NCI-H524 (cell line): ENCODE measurements at places on chromosomes 4 and X.

DNA sequence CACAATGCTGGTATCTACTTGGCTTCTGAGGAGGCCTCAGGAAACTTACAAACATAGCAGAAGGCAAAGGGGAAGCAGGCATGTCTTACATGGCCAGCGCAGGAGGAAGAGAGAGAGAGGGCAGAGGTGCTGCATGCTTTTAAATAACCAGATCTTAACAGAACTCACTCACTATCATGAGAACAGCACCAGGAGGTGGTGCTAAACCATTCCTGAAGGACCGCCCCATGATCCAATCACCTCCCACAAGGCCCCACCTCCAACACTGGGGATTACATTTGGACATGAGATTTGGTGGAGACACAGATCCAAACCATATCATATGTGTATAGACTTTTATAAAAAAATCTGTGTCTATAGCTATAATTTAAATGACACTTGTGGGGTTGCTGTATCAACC lies 48.6 kb upstream of the ERVMER34-1 start:
- DNase-seq: no peak

DNA sequence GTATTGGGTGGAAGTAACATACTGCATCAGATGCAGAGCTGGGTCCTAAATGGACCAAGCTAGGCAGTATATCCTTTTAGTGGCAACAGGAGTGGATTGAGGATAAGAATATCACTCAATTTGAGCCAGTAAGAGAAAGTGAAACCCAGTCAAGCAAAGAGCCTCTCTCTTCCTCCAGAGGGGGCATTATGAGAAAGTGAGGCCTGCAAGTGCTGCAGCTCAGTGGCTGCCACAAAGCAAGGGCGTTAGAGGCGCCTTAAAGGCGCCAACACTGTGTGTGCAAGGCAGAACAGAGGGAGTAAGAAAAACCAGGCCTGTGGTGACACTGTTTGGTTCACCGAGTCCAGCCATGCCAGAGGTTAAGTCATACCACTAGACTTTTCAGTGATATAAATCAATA lies 17.5 kb downstream of the STX18 start:
- no peak for DNase-seq

- DNase-seq: peak; percentile 73
Measured at GRCh38 chr4:184167576-184167975, 50.1 kb downstream of the ENPP6 start.

DNA sequence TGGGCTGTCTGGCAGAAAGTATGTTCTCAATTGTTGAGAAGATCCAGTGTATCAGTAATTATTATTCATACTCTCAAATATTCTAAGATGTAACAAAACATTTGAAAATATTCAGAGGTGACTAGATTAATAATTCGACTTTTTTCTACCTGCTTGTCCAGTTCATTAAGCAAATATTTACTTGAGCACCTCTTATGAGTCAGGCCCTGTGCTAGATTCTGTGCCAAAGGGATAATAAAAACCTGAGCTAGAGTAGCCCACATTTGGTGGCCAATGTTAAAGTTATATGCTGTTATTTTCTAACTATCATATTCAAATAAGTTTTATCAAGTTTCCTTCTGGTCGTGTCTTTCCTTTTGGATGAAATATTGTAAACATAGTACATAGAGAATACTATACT lies 58.5 kb downstream of the ARHGAP10 start:
- DNase-seq: no peak

DNA sequence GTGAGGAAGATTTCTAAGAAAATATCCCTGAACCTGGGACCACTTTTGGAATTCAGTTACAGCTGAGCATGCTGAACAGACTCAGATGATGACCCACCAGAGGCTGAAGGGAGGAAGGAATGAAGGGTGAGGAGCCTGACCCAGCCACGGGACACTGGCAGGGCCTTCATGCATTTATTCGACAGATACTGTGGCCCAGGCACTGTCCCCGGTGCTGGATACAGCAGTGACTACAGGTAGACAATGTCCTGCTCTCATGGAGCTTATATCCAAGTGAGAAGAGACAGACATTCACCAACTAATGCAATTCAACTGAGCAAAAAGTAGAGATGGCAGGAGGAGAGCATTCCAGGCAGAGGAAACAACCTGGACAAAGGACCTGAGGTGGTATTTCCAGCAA lies 2.2 kb upstream of the IQSEC2 start:
- DNase-seq: no peak

DNA sequence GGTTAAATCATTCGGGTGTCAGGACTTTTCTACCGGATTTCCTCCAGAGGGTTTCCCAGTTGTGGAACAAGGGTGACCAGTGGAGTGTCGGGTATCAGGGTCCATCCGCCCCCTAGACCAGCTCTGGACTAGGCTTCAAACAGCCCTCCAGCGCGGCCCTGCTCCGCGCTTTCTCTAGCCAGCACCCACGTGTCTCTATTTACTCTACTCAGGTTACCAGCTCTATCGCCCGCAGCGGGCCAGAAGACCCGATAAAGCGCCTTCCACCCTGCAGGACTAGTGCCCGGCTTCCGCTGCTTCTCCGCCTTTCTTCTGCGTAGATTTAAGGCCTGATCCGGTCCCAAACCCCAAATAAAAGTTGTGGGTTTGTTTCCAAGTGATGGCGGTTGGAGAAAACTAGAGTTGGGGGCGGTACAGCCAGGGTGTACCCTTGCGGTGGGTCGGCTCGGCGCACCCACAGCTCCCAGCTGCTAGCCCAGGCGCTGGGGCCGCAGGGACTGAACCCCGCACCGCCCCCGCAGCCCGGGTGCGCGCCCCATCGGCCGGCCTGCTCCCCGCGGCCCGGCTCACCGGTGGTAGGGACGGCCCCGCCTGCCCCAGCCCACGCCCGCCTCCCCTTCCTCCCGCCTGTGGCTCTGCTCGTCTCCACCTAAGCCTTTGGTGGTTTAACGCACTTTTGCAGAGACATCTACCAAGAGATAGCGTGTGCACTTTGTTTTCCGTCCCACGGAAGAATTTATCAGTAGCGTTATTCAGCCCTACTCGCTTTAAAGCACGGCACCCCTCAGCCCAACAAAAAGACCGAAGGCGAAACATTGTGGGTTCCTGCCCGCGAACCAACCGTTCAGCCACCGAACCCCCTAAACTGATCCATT lies 2.1 kb downstream of the LEF1 start:
- DNase-seq: no peak

- DNase-seq: no peak
Measured at GRCh38 chr4:99165978-99166377, 21.9 kb upstream of the ADH4 start.

- no peak for DNase-seq
Measured at GRCh38 chrX:64427787-64428186, 32.5 kb upstream of the MTMR8 start.

GRCh38 chr4:108080747-108081146 lies 88.0 kb downstream of the LEF1 start:
- no peak for DNase-seq

DNA sequence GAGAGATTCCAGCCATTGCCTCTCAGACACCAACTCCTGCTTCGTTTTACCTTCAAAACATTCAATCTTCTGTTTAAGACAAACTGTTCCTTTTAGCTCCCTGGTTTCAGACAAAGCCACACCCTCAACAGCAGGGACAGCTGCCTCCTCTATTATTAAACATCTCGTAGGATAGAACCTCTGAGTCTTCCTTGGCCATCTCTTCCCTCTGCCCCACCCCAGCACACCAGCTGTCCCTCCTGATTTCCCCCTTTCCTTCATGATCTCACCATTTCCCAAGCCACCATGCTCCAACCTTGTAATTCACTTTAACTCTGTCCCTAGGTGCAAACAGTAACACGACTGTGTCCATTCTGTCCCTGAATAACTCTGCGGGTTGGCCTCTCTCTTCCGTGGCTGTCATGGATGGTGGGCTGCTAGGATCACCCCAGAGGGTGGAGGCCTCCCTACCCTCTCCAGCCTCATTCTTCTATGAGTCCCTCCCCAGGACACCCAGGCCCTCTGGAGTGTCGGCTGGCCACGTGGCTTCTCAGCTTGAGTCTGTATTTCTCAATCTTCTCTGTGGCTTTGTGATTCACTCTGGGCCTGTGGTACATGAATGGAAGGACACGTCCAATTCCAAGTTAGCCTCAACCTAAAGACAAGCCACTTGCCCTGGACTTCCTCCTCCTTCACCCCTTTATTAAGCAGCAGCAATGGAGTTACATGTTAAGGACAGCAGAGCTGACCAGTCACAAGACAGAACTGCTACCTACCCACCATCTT lies 349.9 kb downstream of the FBXW7 start:
- DNase-seq: peak; percentile 41

DNA sequence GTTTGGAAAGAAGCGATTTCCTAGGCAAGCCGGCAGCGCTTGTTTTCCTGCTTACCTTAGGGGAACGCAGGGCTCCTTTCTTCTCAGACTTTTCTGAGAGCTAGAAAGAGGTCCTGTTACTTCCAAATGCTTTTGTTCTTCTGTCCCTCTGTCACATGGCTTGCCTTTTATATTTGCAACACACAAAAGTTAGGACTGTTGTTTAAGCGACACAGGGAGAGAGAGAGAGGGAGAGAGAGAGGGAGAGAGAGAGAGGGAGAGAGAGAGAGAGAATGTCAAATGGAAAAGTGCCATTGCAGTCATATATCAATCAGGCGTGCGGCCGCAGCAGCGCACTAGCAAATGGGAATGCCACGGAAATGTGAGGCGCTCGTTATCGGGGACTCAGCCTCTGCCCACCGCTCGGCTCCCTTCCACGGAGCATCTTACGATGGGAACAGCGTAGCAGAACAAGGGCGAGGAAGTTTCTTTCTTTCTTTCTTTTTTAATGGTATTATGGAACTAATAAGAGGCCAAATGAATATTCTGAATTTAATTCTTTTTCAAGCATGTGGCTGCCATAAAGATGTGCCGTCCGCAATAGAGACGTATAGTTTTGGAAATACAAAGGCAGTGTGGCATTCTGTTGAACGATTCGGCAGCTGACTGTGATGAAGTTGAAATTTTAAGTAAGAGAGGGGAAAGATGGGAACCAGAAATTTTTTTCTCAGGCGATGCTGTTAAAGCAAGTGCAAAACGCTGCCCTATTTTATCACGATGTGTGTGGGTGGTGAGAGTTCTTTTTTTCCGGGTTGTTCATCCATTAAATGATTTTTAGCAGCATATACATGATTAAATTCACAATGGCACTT lies at the start of gene NDP:
TSS of gene NDP (minus strand) at position 142 of the 851 bp plus-strand sequence. CDS start 14,745 bp downstream, outside the sequence.
- DNase-seq: no peak

DNA sequence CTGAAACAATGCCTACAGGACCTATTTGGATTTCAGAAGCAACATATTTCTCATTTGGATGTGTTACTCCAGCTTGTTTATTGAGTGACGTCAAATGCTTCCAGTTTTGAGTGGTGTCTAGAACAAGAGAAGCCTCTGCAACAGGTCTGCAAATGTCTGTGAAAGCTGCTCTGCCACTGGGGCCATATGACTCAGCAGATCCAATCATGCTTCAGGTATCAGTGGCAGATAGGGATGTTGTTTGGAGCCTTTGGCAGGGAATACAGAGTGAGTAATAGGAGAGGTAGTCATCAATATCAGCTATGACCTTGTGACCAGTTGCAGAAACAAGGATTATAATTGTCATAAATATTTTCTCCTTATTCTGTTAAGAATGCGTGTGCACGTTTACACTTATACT lies 141.1 kb upstream of the ZXDA start:
- DNase-seq: no peak

GRCh38 chr4:73528171-73528570 lies 46.6 kb downstream of the AFM start:
- no peak for DNase-seq

- DNase-seq: peak; percentile 88
Measured at GRCh38 chr4:15233264-15233597, 194.6 kb upstream of the C1QTNF7 start.

- peak; percentile 90 for DNase-seq
Measured at GRCh38 chr4:47198791-47199190, 167.4 kb downstream of the GABRB1 start.
